ENCODE measurements at places on chromosomes 16 and 17.

GRCh38 chr17:13204607-13205237, 186.9 kb upstream of the ELAC2 start:
- DNase-seq: no peak

GRCh38 chr16:85888405-85889331, 10.3 kb upstream of the IRF8 start:
- no peak for DNase-seq

DNA sequence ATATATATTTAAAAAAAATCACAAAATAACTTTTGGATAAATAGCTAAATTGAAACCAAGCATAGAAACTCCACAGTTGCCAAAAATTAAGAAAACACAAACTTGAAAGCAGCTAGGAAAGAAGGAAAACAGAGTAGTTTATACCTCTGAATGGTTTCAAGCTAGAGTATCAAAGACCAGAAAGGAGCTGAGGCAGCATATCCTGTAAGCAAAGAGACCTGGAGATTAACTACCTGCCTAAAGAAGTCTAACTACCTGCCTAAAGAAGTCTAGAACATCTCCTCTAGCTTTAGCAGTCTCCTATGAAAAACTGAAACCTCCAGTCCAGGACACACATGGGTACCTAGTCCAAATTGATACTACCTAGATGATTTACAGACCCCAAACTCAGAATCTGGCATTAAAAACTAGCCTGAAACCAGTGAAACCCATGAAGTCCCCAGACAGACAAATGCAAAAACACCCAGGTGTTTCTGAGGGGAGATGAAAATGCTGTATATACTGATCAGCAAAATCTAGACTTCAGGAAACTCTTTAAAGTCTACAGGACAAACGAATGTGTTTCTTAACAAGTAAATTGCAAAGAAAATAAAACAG, 17.6 kb downstream of the APPBP2 start:
- DNase-seq: no peak

DNA sequence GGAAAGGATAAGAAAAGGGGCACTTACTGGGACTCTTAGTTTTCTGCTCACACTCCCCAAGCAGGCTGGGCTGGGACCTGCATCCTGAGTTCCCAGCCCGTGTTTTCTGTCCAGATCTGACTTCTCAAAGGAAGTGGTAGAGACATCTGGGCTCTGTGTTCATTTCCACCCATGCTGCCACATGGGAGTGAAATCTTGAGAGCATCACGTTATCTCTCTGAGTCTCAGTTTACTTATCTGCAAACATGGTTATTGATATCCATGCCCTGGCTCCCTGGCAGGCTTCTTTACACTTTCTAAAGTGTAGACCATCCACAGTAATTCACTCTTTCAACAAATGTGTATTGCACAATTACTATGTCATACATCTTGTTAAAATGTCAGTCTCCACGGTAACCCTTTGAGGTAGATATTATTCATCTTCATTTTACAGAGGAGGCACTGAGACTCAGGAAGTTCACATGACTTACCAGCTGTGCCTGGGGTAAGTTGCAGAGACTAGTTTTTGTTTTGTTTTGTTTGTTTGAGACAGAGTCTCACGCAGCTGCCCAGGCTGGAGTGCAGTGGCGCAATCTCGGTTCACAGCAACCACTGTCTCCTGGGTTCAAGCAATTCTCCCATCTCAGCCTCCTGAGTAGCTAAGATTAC, 3.4 kb downstream of the ZNF688 start:
- DNase-seq: no peak

- no peak for DNase-seq
These were observed 3.6 kb upstream of the SLFN11 start for GRCh38 chr17:35377068-35377467.

- no peak for DNase-seq
These were observed 9.4 kb upstream of the MAP2K3 start for GRCh38 chr17:21275047-21275578.

DNA sequence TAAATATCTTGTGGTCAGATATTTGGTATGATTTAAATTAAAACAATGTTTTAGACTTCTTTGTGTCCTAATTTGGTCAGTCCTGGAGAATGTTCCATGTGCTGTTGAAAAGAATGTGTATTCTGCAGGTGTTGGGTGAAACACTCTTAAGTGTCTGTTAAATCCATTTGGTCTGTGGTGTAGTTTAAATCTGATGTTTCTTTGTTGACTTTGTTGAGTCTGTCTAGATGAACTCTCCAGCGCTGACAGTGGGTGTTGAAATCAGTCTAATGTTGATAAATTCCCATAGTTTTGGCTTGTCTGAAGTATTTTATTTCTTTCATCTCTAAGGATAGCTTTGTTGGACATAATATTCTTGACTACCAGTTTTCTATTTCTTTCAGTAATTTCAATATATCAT, 18.8 kb downstream of the TANC2 start:
- no peak for DNase-seq

DNA sequence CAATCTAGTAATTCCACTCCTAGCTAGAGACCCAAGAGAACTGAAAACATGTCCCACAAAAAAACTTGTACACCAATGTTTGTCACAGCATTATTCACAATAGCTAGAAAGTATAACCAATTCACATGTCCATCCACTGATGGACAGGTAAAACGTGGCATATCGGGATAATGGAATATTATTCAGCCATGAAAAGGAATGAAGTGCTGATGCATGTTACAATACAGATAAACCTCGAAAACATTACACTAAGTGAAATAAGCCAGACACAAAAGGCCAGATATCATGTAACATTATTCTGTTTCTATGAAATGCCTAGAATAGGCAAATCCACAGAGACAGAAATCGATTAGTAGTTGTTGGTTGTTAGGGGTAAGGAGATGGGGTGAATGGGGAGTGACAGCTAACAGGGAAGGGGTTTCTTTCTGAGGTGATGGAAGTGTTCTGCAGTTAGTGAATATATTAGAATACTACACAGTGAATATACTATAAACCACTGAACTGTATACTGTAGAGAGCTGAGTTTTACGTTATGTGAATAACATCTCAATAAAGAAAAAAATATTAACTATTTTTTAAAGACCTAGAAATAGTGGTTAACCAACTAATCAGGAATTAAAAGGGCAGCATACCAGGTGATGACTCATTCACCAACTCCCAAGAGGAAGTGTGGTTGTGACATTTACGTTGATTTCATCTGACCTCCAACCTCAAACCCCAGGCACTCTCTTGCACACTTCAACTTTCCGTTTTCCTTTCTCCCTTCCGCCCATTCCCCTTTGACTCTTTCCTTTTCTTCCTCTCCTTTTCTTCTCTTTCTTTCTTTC, 48.6 kb downstream of the GAS7 start:
- no peak for DNase-seq

- no peak for DNase-seq
These were observed 3.2 kb downstream of the PRSS22 start for GRCh38 chr16:2854700-2855309.

DNA sequence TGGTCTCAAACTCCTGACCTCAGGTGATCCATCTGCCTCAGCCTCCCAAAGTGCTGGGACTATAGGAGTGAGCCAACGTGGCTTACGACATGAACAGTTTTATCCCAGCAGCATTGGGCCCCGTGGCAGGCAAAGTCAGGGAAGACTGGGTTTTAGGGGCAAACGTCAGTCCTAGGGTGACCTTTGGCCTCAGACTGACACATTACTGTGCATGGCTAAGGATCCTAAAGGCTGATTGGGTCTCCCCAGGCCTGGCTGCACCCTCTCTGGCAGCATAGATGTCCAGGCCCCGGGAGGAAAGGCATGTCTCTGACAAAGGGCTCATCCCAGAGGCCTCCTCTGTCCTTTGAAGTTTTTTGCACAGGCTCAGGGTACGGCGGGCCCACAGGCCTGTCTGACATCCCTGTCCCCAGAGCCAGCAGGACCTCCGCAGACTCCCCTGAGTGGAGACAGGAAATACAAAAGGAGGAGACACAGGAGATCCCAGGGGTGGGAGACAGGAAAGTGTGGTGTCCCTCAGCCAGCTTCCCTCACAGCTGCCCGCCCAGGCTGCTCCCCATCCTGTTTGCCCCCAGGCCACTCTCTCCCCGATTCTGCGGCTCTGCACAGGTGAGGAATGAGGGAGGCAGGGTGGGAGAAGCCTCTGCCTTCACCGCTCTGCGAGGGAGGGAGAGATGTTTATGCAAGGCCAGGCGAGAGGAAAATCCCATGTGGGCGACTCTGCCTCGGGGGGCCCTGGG, 54.5 kb upstream of the MTSS2 start:
- no peak for DNase-seq

- DNase-seq: no peak
These were observed 845 bp downstream of the SP2 start for GRCh38 chr17:47896672-47897490.

DNA sequence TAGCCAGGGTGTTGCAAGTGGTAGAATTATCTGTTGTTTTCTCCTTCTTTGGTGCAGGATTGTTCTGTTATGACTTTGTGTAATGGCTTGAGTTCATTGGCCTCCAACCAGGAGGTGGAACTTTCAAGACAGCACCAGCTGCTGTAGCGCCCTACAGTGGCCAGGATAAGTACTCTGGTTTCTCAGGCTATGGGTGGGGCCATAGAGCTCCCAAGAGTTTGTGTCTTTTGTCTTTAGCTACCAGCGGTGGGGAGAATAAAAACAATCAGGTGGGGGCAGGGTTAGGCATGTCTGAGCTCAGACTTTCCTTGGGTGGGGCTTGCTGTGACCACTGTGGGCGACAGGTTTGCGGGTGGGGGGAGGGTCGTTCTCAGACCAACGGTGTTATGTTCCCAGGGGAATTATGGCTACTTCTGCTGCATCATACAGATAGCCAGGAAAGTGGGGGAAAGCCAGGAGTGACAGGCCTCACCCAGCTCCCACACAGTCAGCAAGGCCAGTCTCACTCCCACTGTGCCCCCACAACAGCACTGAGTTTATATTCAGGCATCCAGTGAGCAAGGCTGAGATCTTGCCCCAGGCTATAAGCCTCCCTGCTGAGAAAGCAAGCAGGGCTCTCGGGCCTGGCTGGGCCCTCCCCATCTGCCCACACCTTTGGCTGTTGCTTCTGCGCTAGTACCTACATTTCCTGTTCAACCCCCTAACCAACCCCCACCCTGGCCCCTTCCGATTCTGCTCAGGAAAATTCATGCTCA, 15.4 kb downstream of the ABCA10 start:
- DNase-seq: no peak

- no peak for DNase-seq
These were observed 356 bp downstream of the TUBD1 start for GRCh38 chr17:59892251-59892923.

DNA sequence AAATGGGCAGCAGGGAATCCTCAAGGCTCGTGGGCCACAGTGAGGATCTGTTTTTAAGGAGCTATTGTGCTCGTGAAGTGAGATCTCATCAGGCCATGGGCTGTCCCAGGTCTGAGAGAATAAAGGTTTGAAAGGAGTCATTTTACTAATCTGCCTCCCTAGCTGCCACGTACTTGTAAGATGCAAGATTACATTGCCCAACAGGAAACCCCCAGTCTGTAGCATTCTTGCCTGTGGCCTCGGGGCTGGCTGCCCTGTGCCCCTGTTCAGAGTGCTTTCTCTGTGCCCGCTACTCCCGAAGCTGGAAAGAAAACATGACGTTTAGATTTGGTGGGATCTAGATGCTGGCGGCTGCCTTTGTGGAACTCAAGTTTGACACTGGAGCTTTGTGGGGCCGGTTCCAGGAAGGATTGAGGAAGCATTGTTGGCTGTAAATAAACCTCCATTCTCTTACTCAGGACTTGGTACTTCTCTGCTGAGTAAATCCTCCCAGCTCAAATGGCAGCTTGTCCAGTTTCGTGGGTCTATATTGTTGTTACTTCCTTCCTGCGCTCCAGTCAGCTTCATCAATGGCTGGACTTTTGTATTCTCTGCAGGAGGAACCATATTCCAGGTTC, 21.2 kb downstream of the SAP30BP start:
- DNase-seq: no peak

DNA sequence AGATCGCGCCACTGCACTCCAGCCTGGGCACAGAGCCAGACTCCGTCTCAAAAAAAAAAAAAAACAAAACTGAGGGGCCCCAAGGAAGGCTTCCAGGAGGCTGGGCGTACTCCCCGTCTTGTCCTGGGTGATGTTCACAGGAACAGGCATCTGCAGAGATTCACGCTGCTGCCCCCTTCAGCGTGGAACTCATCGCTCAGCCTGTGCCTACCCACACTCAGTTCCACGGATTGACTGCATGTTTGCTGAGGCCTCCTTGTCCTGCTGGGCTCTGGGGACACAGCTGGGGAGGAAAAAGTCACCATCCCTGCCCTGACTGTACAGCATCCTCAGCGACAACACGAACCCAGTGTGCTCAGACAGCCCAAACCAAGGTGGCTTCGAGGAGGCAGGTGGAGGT, 12.9 kb upstream of the OSGIN1 start:
- no peak for DNase-seq

GRCh38 chr16:68386628-68387027, 61.7 kb downstream of the SMPD3 start:
- DNase-seq: no peak
